ENCODE measurements at places on chromosomes 4 and X.

DNA sequence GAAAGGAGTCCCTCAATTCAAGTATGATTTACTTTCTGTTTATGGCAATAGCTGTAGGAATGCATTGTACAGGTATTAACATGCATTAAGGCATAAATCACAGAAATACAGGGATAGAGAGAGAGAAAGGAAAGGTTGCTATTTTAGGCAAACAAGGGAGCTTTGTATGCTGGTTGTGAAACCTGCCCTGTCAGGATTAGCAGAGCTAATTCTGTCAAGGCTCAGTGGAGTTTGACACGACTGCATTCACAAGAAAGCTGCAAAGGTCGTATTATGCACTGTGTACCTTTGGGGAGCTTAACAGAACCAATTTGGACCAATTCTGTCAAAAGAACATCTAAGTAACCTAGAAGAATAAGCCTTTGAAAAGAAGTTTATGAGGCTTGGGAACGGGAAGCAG, 239.3 kb downstream of the GRIA2 start:
- DNase-seq: no peak

DNA sequence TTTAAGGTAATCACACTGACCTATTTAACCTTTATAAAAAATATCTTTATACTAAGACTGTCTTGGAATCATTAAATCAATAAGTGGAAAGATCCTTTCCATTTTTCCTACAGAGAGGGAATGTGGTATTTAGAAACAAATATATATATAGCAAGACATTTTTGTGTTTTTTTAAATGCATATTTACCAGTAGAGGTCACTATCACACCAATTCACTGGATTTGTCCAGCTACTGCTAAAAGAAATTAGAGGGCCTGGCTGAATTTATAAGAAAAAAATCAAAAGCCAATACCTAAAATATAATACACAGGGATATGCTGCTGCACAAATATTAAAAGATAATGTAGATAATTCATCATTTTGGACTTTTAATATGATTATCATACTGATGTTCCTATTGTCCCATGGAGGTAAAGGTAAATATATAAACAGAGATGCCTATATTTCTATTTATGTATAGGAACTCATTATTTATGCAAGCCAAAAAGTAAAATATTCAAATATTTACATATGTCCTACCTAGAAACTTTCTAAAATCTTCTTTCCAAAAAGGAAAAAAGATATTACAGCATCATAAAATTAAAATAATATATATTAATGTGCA, 69.5 kb downstream of the PDE5A start:
- peak; percentile 55 for DNase-seq

DNA sequence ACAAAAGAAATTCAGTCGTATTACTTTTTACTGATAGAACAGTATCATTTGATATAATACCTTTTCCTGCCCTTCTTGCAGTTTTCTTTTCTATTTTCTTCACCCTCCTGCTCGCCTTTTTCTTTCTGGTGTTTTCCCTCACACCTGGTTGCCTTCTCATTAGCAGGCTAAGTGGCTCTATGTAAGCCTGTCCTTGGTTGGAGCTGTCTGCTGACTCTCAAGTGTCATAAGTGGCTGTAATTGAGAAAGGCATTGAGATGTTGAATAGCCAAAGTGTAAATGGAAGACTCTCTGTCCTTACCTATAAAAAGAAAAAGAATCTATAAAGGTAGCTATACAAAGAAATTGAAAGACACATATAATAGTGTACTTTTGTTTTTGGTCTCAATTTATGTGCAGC, 180.7 kb downstream of the ADGRL3 start:
- no peak for DNase-seq

- DNase-seq: no peak
These were observed 20.5 kb downstream of the NKX3-2 start for GRCh38 chr4:13523591-13524503.

GRCh38 chr4:91426725-91427124, 877.0 kb upstream of the GRID2 start:
- DNase-seq: no peak

GRCh38 chrX:13081395-13082205, 37.2 kb upstream of the FAM9C start:
- DNase-seq: peak; percentile 50

DNA sequence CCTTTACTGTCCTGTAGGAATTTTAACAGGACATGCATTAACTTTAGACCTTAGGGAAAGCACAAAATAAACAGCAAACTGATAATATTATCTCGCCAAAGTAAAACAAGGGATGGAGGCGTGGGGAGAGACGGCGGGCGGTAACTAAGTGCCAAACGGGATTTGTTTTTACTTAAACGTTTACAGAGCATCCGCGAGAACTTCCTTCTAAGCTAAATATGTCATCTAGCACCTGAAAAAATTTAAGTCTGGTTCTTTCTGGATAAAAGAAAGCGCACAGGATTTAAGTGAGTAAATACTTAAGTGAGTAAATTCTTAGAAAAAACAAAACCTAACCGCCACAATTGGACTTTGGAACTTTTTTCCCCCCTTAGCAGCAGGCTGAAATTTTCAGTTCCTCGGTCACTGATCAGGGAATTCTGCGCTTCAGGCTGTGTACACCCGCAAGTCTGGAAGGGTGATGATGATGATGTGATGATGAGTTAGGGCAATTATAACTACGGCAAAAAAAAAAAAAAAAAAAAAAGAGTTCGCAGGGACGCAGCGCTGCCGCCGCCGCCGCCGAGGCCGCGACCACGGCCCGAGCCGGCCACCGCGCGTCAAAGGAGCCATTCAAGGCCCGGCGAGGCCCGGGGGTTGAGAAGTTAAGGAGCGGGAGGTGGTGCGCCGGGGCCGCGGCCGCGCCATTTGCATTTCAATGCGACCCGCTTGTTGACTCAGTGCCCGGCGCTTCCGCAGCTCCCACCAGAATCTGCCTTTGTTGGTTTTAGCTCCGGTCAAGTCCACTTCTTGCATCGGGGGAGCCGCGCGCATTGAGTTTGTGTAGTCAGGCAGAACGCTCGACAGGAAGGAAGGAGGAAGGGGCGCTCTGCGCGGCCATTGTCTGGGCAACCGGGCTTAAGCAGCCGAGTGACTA, 108.8 kb downstream of the SPRY1 start:
- peak; percentile 54 for DNase-seq

DNA sequence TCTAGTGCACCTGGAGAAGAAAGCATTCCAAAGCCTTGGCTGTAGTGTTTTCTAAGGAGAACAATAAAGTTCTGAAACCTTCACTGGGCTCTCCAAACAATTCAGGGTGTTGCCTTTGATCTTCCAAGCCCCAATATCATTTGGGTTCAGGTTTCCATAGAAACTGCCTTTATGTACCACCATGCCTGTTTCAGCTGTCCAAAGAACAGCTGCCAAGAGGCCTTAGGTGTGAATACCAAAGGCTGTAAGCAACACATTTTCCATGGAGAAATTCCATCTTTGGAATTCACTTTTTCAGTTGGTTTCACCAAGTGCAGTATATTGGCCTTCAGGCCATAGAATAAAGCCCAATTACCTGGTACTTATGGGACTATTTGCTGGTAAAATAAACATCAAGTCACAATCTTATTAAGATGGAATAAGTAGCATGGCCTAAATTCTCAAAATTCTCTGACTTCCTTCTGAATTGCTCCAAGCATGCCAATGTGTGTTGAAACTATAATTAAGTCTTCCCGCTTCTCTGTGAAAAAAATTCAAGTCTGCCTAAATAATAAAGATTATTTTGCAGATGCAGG, 61.9 kb downstream of the COX18 start:
- no peak for DNase-seq

DNA sequence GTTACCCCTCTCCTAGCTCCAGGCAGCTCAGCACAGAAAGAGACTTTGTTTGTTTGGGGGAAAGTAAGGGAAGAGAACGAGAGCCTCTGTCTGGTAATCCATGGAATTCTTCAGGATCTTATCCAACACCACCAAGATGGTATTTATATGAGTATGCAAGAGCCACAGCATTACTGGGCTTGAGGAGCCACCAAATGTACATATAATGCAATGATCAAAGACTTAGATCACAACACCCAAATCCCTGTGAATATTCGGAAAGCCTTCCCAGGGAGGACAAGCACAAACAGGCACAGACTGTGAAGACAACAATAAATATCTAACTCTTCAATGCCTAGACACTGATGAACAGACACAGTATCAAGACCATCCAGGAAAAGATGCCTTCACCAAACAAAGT, 116.6 kb downstream of the UPRT start:
- DNase-seq: no peak

- no peak for DNase-seq
These were observed 5.0 kb upstream of the ZRSR2 start for GRCh38 chrX:15785176-15785750.

DNA sequence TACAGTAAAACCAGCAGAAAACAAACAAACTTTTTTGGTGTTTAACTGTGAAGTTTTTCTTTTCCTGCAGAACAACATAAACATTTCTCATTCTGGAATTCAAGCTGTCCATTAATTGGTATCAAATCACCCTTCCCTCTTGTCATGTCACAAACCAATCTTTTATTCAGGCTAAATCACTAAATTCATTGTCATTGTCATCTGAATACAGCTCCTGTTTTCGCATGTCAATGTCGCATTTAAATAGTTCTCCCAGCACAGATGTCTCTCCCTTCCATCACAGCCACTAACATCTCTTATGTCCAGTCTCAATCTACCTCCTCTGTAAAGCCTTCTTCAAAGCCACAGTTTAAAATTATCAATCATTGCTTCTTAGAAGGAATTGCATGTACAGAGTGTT, 192.1 kb upstream of the PCDH10 start:
- peak; percentile 98 for DNase-seq

DNA sequence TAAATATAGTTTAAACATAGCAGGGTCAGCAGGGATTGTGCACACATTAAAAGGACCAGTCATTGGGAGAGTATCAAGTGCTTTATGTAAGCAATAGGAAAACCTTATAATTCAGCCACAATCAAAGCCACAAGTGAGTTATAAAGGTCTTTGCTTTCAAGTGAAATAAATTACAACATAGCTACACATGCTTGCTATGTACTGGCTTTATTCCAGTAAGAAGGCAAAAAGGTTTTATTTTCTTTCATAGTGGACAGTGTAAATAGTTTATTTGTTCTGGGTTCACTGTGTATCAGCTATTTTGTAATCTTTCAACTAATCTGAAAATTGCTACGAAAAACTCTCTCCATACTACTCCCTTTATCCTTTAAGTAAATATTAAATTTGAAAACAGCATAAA, 691.4 kb downstream of the PCDH7 start:
- no peak for DNase-seq

DNA sequence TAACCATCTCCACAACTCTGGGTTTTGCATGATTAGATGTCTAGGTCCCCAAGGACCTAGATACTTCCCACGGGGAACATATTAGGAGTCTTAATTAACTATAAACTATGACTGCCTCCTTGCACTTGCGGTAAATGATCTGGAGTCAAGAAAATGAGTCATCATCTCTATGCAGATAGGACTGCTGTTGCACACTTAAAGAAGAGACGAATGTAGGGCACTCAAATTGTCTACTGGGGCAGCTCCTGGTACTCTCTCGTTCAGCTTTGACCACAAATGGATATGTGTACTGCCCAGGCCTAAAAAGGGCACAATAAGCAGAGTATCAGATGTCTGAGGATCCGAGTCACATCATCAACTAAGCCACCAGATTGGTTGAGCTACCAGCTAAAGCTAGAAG, 1783.4 kb upstream of the AGA start:
- DNase-seq: no peak

- DNase-seq: no peak
These were observed 45.1 kb downstream of the BCORL1 start for GRCh38 chrX:130027569-130027968.

GRCh38 chr4:26317766-26318165, 3.0 kb upstream of the RBPJ start:
- no peak for DNase-seq

- DNase-seq: peak; percentile 35
These were observed 30.0 kb downstream of the RCHY1 start for GRCh38 chr4:75484190-75484589.

DNA sequence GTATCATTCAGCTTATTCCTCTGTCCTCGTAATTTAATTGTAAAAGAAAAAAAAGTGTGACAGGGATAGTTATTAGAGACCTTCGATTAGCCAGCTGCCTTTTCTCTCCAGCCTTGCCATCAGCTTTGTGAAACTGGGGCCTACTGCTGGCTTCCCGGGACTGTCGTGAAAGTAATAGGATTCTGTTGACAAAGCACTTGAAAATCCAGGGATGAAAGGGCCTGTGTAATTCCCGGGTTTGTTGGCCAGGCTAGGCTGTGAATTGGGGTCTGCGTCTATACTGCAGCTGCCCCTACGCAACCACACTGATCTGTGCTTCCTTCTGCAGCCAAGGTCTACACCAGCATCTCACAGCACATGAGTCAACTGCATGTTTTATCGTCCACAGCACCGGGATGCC, 120.4 kb upstream of the SCML1 start:
- DNase-seq: no peak

DNA sequence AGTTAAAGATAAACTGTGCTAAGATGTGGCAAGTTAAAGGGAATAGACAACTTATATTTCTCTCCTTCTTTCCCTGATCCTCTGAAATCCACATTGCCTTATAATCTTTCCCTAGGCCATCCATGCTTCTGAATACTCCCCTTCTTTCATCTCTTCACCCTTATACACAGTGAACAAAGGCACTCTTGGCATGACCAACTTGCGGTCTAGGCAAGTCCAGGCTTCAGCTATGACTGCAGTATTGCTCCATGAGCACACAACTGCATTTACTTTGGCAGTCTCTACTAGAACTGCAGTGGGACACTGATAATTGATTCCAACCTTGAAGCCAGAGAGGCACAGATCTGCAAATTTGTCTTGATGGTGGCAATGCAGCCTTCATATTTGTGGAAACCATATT, 24.2 kb upstream of the UBA6 start:
- peak; percentile 30 for DNase-seq

- DNase-seq: peak; percentile 9
These were observed 201.7 kb downstream of the NLGN4X start for GRCh38 chrX:6026980-6027379.

GRCh38 chrX:139201924-139202323, 328.6 kb upstream of the F9 start:
- DNase-seq: no peak

DNA sequence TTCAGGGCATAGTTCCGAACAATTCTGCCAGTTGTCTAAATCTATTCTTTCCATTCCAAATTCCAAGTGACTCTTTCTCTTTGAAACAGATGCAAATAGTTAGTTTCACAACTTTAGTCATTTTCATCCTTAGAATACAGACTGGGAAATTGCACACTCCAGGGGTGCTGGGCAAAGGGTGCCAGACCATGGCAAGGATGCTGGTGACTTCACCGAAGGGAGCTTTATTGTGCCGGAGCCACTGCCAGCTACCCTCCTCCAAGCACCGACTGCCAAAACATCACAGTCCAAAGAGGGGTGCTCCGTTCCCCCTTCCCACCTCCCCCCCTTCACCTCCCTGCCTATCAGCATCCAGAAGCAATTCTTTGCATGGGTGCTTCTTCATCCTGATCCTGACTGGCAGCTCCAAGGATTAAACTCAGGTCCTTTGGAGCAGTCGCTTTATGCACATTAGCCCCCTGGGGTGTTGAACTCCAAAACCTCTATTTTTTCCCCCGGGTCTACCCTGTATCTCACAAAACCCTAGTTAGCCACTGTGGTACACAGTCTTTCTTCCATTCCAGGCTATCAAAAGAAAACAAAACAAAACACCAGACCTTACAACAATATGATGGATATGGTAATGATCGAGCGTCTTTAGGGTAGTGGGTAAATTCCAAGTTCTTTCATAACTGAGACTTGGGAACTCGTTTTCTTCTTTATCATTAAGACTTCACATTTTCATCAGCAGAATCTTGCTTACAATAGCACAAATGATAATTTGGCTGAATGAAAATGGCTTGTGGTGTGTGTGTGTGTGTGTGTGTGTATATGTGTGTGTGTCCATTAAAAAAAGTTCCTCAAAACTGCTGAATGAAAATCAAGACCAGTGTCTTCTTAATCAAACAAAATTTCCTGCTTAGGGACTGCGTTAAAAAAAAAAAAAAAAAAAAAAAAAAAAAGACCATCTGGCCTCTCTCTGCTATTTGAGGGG, 28.7 kb downstream of the MID1 start:
- DNase-seq: no peak

All from pons (tissue), 1 donor.